ENCODE measurements at places on chromosomes 4 and X.

DNA sequence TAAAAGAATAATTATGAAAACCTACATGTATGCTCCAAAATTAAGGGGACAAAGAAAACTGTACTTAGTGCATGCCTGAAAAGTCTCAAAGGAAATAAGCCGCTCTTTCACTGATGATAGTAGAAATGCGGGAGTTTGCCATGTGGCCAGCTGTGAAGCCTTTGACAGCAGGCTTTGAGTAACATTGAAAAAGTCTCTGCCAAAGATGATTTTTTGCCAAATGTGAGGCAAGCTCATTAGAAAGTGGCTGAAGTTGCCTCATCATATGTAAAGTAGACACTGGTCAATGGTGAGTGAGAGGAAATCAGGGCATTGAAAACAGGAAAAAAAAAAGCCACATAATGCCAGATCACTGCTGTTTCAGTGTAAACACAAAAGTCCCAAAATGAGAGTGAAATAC, 2360.1 kb downstream of the PCDH7 start:
- no peak for DNase-seq

DNA sequence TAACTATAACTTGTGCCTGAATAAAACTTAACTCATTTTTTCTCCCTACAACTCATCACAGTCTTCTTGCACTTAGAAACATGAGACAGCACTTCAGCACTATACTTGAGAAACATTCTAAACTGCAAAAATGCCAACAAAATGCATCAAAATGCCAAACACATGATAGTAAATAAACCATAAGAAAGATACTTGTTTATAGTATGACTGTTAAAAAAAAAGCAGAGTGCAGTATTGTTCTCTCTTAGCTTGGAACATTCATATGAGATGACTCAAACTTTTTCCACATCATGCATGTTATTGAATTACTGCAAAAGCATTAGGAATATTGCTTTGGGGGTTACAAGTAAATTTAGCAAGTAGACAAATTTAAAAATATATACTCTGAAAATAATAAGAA, 135.7 kb upstream of the ANXA10 start:
- DNase-seq = no peak

DNA sequence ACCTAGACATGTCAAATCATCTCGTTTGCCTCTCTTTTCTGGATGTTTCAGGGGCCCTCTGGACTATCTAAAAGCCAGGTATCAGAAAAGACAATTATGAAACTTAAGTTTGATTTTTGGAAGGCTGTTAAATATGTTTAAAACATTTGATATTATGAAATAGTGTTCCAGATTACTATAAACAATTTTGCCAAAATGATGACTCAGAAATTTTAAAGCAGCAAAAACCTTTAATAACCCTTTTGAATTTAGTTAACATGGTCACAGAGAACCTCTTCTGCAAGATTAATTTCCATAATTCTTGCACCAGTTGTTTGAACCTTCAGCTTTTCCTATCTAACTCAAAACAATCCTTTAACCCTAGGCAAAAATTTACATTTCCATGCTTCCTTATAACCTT, 18.8 kb upstream of the FAM47E start:
- no peak for DNase-seq

DNA sequence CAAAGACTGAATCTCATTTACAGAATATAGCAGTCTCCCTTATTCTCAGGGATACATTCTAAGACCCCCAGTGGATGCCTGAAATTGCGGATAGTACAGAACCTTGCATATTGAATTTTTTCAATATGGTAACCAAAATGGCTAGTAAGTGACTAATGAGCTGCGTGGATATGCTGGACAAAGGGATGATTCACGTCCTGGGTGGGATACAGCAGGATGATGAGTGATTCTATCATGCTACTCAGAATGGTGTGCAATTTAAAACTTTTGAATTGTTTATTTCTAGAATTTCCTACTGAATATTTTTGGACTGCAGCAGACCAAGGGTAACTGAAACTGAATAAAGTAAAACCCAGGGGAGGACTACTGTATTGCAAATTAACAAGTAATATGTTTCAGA, 66.7 kb downstream of the STAG2 start:
- no peak for DNase-seq

DNA sequence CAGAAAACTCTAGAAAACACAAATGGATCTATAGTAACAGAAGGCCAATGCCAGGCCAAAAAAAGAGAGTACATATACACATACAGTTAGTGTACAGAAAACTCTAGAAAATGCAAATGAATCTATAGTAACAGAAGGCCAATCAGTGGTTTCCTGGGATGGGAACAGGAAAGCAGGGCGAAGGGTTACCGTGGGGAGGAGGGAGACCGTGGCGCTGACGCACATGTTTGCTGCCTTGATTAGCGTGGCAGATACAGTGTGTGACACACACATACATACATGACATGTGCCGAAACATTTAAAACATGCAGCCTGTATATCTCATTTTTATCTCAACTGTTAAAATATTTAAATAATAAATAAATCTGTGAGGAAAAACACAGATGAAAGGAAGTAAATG, 14.7 kb downstream of the GAK start:
- no peak for DNase-seq

DNA sequence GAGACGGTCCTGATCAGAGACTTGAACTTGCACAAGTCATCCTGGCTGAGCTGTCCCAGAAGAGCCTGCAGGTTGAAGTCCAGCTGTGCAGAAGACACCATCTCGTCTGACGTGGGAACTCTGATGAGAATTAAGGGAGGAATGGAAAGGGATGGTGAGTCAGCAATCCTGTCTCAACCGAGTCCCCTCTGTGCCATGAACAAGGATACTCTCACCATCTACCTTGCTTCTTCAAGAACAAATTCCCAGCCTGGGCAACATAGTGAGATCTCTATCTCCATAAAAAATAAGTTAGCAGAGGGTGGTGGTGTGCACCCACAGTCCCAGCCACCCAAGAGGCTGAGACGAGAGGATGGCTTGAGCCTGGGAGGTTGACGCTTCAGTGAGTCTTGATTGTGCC, at the start of gene NLRP2B:
Gene NLRP2B (minus strand): TSS at position 101 of the 400 bp plus-strand sequence.
- no peak for DNase-seq

GRCh38 chr4:186485561-186486062, 69.8 kb downstream of the MTNR1A start:
- DNase-seq = no peak

DNA sequence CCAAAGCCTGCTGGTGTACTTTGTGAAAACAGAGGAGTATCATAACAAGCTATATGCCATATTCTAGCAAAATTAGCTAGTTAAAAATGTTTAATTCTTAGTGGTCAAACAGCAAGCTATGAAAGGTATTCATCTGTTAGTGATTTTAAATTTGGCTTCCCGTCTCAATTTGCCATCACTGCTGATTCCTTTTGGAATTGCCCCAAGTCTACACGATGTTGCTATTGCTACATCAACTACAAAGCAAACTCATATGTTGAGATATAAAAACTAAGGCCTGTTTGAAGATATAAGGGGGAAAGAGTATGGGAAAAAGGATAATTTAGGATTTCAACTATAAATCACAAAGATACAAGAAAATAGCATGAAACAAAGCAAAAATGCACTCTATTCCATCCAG, 146.1 kb downstream of the COL25A1 start:
- DNase-seq = no peak

DNA sequence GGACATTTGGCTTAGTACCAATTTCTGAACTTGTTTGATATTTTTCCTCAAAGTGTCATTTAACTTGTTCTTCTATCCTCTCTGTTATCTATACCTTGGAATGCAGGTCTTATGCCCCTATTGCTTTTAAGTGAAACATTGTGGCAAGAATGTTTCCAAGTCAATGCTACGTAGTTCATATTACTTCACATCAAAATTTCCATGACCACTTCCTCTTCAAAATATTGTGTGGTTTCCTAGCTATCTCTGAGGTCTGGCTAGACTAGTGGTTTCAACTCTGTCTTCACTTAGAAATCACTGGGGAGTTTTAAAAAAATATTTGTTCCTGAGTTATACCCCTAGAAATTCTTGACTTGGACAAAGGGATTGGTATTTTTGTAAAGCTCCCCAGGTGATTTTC, 20.2 kb upstream of the RASGEF1B start:
- DNase-seq = no peak

- DNase-seq = no peak
These were observed 182.1 kb downstream of the EVC2 start for GRCh38 chr4:5526080-5526846.

DNA sequence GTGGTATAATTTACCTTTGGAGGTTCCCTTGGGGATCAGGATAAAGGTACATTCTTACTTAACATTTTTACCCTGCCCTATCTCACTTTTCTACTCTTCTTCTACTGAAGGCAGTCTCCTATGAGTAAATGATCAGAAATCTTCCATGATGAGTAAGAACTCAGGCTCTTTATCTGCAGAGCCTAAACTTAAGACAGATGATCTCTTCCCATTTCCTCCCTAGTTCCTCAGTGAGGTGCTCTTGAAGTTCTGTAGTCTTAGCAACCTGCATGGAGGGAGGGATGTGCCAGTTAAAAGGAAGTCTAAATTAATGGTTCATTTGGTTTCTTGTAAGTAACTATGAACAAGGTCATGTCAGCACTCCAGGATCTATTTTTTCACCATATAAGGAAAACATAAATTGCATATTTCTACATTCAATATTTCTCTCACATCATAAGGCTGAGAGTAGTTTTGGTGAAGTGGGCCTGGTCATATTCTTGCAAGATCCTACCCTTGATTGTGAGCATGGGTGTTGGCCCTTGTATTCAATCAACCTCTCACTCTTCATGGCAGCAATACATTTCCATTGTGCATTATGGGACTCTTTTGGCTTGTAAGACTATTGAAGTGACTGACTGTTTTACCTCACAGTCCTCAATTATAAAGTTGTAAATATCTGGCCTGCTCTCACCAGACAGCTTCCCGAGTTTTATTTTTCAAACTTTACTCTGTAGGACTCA, 295.5 kb downstream of the SLC7A11 start:
- DNase-seq = no peak

DNA sequence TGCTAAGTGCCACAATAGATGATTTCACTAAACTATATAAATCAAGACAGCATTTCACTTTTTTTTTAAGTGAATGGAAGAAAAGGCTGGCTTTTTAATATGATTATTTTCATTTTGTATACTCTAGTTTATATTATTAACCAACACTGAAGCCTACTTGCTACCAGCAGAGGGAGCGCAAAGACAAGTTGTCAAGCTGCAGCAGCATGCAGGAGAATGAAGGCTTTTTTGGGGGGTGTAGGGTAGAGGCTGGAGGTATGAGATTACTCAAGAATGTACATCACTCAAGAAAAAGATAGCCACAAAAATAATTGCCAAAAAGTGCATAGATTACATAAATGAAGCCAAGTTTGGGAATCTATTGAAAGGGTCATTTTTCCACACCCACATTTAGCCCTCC, 519.5 kb downstream of the FGF13 start:
- DNase-seq = peak; percentile 46

- no peak for DNase-seq
These were observed 8.0 kb upstream of the CISD2 start for GRCh38 chr4:102860611-102861324.

DNA sequence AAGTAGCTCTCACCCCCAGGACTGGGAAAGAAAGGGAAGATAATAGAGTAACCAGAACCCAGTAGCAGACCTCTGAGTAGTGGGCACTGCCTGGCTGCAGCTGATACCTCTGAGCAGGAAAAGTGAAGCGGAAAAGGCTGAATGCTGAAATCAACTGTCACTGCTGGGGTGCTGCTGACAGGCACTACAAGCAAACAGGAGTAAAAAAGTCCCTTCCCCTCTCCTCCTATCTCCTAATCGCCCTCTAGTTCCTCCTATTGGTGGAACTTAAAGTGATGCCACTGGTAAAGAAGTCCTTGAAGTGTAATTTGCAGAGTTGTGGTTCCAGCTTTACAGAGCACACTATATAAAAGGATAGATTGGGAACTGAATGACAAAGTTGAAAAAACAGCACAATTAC, 32.8 kb upstream of the GLRB start:
- DNase-seq = peak; percentile 51

DNA sequence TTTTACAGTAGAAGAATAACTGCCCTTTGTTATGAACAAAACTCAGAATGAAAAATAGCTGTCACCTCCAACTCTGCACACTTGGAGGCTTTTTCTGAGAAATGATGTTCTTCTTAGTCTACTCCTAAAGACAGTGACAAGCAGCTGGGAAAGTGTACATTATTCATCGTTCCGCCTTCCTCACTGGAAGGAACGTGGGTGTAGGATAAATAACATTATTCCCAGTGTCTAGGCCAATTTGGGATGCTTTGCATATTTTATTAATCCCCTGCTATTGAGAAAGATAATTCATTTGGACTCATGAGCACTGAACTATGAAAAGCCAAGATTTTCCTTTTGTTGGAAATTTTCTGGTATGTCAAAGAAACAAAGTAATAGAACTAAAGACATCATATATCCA, 87.8 kb downstream of the VCX2 start:
- DNase-seq = no peak

DNA sequence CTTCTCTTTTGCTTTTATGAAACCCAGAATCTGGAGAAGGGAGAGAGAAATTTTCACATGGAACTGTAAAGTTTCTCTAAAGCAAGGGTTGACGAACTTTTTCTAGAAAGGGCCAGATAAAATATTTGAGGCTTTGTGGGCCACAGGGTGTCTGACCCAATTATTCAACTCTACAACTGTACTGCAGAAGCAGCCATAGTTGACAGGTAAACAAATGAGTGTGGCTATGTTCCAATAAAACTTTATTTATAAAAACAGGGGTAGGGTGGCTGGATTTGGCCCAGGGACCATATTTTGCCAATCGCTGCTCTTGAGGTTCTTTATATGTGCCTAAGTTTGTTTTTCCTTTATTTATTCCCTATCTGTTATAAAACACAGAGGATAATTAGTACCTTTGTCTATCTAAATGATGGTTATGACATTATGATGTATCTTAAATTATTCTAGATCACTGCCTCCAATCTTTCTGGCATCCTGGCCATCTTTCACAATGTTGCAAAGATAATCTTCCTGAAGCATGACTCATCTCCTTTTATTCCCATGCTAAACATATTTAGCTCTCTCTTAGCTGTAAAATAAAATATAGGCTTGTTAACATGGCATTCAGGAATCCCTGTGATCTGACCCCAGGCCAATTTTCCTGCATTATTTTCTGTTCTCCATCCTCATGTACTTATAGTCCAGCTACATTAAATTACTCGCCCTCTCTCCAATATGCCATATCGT, 106.8 kb upstream of the CBLL2 start:
- no peak for DNase-seq

- no peak for DNase-seq
These were observed 64.7 kb upstream of the BTC start for GRCh38 chr4:74858921-74859562.

DNA sequence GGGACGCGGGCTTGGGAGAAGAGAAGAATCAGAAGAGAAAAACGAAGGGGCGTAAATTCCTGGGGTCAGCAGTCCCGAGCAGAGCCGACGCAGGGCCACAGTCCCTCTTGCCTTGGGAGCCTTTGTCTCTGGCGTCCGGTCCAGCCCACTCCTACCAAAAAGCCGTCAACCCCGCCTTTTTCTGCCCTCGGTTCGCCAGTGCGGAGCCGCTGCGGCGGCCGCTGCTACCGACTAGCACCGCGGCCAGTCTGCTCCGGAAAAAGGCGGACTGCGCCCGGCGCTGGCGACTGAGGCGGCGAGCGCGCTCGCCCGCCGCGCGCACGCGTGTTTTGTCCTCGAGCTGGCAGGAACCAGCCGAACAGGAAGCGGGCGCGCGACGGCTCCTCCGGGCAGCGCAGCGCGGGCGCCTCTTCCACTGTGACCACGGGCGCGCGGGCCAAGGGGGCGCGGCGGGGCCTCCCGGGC, 502 bp downstream of the HNRNPDL start:
- no peak for DNase-seq

- DNase-seq = no peak
These were observed 136.8 kb downstream of the ADAM29 start for GRCh38 chr4:175054980-175055379.

Data from ecto neural progenitor cell (in vitro differentiated cells).